ENCODE measurements at places on chromosomes 6 and 20.

GRCh38 chr6:129516787-129517186 is 193.2 kb downstream of the ARHGAP18 start:
- no peak for DNase-seq

DNA sequence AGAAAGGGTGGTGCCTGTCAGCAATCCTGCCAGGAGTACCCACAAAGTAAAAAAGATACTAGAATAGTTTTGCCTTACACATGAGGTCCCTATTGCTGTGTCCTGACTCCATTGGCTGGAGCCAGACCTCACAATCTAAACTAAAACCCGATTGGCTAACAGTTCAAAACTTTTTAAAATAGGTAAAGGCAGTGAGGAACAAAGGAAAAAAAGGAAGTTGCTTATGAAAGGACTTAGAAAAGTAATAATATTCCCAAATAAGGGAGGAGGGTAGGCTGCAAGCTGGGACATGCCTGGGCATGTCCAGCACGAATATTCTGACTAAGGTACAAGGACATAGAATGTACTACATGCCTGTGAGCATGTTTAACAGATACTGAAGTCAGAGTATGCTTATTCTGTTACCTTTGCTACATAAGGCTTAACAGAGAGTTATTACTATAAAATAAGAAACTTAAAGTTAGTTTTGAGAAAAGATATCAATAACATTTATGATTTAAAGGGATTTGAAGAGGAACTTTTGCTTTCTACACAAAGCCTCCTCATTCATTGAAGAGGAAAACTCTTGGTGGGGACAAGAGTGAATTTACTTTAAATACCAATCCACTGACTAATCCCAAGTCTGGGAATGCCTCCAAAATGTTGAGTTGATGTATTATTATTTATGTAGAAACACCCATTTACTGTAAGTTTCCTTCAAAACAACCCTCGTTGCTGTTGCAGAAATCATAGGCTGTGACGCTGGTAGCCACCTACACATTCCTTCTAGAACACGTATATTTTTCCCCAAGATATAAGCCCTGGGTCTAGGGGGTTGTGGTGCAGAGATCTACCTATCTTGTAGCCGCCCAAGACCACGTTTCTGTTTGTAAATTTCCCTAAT is 8.2 kb upstream of the MTHFD1L start:
- no peak for DNase-seq

DNA sequence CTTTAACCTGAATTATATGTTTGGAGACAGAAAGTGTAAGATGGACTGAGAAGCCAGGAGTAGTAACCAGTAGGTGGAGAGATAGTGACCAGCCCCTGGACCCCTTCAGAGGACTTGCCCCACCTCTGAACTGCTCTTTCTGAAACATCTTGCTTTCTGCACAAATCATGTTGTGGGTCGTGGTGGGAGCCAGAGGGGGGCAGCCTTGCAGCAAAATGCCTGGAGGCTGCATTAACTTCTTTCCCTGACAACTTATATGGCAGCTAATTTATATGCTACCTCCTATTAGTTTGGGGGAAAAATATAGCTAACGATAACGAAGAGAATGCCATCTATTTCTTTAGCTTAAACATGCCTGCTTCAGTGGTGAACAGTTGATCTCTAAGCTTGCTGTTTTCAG is 859.8 kb downstream of the MAFB start:
- no peak for DNase-seq

GRCh38 chr6:44302856-44303255 is 10.3 kb downstream of the AARS2 start:
- no peak for DNase-seq

DNA sequence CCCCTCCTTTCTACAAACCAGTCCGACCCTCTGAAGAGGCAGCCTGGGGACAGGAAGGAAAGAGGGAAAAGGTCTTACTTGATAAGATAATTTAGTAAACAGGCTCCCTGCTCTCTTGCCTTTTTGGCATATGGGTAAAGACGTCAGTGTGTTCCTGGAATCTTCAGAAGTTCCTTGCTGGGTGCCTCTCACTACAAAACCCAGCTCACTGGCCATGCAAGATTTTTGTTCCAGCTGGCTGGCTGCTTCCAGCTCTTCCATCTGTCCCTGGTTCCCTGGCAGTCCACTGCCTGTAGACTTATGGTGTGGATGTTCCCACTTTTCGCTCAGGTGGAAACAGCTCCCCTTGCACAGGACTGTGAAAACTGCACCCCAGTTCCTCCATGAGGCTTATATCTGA is 57.4 kb downstream of the MOCS1 start:
- DNase-seq = no peak

All from LNCaP clone FGC (cell line).